ENCODE measurements at places on chromosomes 1 and 21.

DNA sequence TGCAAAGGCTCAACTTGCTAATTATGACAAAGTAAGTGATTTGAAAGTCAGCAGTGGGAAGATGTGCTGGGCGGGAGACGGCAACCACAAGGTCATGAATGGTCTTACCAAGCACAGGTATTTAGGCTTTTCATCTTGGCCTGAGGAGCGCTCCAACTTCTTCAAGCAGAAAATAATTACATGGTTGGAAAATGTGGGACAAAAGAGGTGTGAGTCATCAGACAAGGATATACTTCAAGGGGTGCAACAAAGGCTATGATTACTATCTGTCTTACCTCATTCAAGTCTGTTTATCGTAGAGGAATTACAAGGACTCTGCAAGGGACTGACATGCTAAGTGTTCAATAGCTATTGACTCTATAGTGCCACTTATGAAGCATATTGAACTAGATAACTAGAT lies 2005.7 kb downstream of the MRPL39 start:
- no peak for DNase-seq

DNA sequence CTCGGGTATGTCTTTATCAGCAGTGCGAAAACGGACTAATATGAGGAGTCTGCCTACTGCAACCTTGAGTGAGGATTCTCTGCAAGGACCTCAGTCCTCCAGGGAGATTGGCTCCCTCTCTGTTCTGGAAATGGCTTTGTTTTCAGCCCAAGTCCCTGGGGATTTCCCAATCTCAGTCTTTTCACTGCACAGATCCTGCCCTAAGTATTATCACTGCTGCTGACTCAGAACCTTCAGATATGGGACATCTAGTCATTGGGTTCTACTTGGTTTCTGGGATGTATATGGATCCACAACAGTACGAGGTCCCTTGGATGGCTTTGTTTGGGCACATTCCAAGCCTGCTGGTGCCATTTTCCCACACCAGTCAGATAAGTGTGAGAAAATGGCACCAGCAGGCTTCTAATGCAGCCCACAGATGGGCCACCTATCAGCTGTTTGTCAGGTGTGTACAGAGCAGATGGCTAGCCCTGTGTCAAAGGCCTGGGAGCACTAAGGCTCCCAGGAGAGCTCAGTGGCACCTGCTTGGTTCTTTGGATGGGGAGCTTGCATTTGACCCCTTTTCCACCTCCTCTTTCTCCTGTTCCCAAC lies 27.4 kb downstream of the ELF3 start:
- DNase-seq, result no peak

GRCh38 chr1:161983725-161984124 lies 39.9 kb downstream of the OLFML2B start:
- DNase-seq, result no peak

DNA sequence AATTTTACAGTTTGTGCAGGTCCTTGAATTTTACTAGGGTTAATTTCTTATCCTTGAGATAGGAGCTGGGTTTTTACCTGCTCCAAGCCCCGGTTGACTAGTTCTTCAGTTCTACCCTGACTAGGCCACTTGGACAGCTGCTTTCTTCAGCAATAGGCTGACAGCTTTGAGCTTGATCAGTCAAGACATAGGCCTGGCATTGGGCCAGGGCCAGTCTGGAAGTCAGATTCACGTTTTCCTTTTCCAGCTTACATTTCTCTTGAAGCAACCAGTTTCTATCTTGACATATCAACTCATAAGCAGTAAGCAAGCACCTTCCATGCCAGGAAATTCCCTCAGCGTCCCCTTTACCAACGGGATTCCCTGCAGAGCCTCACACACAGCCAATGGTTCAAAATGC lies 63.7 kb upstream of the AJAP1 start:
- DNase-seq, result no peak

DNA sequence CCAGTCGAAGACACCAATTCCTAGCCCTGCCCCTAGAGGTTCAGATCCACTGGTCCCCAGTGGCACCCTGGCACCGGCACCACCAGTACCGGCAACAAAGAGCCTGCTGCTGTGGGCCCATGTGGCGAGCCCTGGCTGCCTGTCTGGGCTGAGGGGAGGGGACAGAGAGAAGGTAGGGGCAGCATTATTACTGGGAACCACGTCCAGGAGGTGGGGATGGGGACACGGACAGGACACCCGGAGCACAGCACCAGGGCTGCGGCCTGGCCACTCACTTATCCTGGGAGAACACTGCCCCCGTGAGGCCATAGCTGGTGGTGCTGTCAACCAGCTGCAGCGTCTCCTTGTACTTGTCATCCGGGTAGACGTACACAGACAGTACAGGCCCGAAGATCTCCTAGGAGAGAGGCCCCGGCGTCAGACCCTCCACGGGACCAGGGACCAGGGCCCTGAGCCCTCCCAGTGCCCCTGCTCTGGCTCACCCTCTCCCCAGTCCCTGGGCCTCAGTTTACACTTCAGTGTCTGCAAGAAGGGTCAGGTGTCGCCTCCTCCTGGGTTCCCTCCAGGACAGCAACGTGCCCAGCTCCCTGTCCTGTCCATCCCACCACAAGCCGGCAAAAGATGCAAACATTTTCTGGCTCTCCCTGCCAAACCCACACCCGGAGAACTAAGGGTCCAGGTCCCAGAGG lies 15.8 kb upstream of the TAS1R2 start:
- DNase-seq, result no peak

DNA sequence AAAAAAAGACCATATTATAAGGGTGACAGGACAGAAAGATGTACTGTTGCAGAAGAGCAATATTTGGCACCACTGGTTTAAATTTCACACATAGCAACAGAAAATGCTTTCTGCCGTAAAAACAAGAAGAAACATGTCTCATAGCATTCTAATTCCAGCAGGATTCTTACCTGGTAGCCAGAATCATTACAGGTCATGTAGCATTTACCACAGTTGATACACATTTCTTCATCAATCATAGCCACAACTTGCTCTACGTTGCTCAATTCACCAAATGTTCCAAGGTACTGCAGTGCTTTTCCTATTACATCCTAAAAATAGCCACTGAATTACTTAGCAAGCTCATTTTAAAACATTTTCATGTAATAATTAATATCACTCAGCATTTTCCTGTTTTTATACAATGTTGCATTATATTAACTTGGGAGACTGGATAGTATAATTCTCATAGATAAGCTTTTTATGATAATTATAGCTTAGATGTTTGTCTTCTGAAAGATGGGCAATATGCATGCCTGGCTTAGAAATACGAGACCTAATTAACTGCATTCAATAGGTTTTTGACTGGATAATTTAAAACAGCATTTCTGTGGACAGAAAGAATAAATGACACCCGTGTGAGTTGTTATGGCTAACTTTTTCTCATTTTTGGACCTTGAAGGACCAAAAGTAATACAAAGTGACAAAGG lies 360.7 kb downstream of the PTBP2 start:
- DNase-seq, result no peak

GRCh38 chr1:103327054-103327719 lies 198.3 kb upstream of the RNPC3 start:
- DNase-seq, result no peak

DNA sequence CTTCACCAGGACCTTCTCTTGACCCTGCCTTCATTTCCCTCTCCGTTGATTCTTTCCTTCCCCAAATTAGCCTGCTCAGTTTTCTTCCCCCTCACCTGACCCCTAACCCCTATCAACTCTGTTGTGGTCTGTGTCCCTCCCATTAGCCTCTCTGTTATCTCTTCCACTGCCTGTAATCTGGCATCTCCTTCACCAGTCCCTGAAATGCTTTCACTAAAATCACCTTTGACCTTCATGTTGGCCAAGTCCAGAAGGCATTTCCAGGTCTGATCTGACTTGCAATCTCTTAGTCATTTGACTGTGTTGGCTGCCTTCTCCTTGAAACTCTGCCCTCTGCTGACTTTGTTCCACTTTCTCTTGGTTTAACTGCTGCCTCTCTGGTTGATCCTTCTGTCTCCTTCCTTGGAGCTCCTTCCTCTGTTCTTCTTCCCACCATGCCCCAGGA lies 28.2 kb downstream of the ATP8B2 start:
- no peak for DNase-seq

DNA sequence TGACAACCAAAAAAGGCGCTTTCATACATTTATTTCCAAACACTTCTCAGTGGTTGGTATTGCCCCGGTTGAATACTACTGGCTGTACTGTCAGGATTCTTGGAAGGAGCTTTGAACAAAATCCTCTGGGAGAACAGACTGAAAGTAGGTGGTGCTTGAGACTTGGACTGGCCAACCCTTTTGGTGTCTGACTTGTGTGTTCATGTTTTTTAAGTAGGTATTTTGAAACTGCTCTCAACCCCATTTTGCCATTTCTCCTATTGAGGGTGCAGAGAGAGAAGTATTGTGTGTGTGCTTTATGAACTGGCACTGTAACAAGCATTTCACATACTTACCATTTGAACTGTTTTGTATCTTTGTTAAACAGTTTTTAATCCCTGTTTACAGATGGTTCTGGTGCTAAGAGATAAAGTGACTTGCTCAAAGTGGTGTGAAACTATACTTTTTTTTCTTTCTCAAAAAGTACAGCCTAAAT lies 21.2 kb downstream of the ARID1A start:
- no peak for DNase-seq

DNA sequence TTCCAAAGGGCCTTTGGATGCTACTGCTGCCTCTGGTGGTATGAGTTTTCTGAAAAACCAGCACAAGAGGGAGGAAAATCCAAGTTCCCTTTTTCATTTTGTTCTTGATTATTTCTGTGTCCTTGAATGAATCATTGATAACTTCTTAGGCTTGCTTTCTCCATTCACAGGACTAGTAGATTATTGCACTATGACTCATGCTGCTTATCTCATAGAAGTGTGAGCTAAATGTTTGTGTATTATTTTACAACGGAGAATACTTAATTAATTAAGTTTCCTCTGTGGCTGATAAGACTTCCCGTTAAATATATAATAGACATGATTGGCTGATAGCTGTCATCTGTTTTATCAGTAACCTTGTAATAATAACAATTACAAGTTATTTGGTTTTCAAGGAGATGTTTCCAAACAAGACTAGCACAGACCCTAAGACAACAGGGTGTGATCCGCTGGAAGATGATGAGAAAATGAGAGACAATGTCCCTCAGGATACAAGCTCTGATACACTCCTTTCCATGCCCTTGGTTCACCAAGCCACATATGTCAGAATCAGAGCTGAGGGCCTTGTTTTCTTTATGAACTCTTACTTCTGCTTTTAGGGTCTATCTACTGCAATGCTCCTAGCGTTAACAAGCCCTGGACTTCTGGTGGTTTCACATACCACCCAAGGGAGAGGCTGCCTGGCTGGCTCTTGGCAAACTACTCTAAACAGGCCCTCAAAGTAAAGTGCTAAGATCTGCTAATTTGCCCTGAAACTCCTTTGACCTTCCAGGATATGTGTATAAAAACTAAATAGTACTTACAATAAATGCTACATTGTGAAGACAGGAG lies 1078.3 kb downstream of the TTLL7 start:
- no peak for DNase-seq

GRCh38 chr1:90989990-90990389 lies 31.8 kb downstream of the ZNF644 start:
- no peak for DNase-seq

Data from HS-5 (cell line).